ENCODE measurements at places on chromosomes 4 and X.

GRCh38 chr4:4969298-4969697 lies 50.0 kb downstream of the CYTL1 start:
- no peak for DNase-seq

GRCh38 chr4:143335979-143336780 lies 496 bp upstream of the GAB1 start:
- DNase-seq = no peak

GRCh38 chrX:132369617-132370326 lies 119.1 kb downstream of the MBNL3 start:
- no peak for DNase-seq

DNA sequence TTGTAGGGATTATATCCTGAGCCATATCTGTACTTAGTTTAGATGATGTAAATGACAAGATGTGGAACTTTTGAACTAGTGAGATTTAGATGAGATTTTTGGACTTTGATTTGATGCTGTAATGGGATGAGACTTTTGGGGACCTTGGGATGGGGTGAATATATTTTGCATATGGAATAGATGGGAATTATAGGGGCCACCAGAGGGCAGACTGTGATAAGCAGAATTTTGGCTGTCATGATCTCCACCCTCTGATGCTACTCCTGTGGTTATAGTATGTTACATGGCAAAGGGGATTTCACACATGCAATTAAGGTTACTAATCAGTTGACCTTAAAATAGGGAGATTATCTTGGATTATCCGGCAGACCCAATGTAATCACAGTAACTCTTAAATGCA lies 214.0 kb upstream of the NHS start:
- DNase-seq = no peak

DNA sequence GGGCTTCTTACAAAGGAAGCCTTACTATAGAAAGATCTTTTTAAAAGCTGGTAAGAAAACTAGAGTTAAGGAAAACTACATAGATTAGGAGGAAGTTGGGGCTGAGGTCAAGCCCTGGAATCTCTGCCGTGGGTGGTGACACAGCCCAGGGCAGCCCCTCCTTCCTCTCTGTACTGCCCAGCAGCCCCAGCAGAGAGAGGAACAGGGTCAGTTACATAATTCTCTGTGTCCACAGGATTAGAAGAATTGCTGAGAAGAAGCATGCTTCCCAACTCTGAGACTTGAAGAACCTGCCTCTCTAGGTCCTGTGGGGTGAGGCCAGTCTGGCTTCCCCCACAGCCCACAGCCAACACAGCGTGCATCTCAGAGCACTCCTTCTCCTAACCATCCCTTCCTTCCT lies 9.2 kb upstream of the ABLIM2 start:
- DNase-seq = no peak

DNA sequence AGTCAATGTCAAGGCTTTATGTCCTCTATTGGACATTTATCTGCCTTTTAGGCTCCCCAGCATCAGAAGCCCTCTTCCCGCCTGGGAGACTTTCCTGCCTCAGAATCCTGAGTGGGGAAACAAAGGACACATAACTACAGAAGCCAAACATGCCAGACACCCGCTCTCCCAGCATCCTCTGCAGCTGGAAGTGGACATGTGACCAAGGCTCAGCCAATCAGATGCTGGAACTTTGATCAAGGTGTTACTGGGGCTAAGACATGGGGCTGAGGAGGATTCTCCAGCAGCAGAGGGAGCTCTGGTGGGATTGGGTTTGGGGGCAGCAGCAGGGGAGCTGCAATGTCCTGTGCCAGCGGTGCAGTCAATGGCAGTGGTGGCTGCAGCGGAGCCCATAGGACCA lies 19.5 kb downstream of the SLC2A9 start:
- DNase-seq = no peak

- no peak for DNase-seq
Measured at GRCh38 chrX:2502668-2503519, 2.1 kb upstream of the DHRSX start.

DNA sequence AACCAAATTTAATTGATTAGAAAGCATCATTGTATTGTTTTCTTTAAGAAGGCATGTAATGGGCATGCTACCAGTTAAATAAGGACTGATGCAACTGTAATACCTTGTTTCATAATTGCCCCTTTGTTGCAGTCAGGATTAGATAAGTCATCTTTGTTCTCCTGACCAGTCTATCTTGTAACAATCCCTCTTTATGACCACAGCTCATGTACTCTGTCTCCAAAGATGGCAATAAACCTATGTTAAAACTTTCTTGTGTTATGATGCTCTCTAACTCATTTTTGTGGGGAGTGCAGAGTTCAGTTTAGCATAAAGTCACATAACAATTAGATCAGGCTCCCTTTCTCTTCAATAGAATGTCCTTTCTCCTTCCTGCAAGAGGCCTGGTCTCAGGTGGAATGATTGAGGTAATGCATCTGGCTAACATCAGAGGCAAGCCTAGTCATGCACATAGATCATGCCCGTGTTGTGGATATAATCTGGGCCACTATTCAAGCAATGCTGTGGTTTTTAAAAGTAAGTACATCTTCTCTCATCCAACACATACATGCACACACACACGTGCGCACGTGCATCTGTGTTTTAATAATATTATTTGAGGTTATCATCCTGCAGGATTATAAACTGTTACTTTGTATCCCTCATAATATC lies 45.6 kb downstream of the TMEM154 start:
- DNase-seq = no peak

DNA sequence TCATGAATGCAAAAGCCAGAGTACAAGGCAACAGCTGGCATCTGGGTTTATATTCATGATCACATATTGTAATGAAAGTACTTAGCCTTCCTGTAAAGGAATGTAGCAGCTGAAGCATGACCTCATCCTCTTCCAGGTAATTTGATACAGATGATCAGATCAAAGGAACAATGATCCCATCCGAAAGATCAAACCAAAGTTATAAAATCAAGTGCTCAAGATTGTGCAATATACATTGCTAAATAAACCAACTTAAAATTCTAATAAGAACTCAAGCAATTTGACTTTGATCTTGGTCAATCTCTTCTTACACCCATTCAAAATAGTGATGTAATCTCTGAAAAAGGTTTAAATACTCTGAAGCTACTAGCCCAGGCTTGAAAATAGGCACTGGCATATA lies 113.1 kb upstream of the INPP4B start:
- no peak for DNase-seq

DNA sequence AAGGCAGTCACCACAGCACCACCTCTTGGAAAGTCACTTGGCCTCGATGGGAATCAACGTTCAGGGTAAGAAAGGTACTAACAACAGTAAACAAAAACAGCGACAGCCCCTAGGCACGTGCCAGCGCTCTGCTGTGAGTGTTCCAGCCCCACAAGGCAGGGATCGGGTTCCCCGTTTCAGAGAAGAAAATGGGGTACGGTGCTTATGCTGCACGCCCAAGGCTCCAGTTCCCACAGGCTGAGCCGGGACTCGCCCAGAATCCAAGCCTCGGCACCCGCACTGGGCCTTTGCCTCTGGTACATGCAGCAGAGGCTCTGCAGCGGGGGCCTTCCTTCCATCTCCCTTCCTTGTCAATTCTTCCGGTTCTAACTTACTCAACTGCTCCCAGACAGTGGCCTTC lies 37.3 kb downstream of the WDR1 start:
- DNase-seq = no peak

GRCh38 chr4:38089961-38090360 lies 129.8 kb downstream of the PTTG2 start:
- DNase-seq = no peak

DNA sequence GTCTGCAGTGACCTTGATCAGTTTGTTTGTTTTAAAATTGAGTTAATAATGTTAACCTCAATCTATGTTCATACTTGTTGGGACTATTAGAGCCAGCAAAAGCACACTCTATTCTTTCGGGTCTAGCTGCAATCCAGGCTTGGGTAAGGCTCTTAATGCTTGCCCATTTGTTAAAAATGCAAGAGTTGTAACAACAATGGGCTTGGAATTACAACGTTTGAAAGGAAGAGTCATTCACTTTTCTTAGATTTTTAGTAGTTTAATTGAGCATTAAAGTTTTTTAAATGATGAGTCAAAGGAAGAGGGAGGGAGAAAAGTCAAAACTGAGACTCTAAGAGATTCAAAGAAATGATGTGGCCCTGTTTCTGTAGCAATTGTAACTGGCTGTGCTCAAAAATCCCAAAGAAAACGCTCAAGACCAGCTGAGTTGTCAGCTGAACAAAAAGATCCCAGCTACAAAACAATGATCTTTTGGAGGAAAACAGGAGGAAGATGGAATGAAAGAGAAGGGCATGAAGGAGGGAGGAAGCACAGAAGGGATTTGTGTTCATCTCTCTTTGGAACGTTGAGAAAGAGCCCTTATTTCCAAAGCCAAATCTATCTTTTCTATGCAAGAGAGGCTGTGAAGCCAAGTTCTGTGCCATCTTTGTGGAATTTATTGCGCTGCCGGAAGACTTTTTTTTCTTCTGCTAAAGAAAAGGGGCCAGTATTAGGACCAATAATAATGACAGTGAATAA lies 5.5 kb downstream of the SCD5 start:
- no peak for DNase-seq

DNA sequence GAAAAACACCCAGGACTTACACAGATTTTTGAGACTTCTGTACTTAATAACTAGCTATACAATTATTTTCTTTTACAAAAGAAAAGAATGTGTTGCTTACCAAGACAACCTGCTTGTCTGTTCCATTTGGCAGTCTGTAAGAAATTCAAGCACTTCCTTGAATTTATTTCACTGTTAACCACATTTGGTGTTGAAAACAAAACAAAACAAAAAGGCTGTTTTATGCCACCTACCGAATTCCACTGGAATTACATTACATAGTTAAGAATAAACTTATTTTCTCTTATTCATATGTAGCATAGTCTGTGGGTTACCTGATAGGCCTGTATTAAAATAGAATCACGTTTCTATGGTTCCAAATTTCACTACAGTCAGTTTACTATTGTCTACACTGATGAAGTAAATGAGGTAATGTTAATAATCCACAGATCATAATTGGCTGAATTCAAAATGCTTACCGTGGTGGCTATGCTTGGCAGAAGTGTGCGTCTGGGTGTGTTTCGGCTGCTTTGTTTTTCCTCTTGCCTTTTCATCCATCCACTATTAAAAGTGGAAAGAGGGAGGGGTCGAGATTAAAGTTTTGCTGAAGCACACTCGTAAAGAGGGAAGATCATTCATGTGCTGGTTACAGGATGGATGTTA lies at the start of gene TLR1:
TSS of gene TLR1 (minus strand) at position 138 of the 642 bp plus-strand sequence. CDS start 5,960 bp downstream, outside the sequence.
- DNase-seq = no peak

DNA sequence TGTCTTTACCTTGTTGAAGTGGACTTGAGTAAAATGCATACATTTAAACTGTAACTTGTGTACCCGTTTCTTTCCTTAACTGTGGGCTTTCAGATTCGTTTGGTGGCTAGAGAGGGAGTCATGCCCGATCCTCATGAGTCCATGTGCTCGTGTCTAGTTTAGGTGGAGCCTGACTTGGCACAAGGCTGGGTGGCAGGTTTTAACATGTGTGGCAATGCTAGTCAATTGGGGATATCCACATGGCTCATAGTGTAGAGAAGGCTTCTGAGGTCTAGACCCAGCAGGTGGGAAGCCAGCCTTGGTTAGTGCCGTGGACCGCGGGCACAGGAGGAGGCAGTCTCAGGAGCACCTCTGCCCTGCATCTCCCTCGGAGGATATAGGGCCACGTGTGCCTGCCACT lies 48.5 kb upstream of the CLCN4 start:
- no peak for DNase-seq

- no peak for DNase-seq
Measured at GRCh38 chrX:133633162-133633561, 217.9 kb upstream of the GPC4 start.

- no peak for DNase-seq
Measured at GRCh38 chr4:20318001-20318908, 66.5 kb downstream of the SLIT2 start.

- no peak for DNase-seq
Measured at GRCh38 chrX:42023122-42023521, 99.8 kb upstream of the CASK start.

GRCh38 chr4:79241846-79242245 lies 84.0 kb downstream of the NAA11 start:
- no peak for DNase-seq

GRCh38 chr4:166965562-166965961 lies 268.7 kb downstream of the SPOCK3 start:
- DNase-seq = no peak

DNA sequence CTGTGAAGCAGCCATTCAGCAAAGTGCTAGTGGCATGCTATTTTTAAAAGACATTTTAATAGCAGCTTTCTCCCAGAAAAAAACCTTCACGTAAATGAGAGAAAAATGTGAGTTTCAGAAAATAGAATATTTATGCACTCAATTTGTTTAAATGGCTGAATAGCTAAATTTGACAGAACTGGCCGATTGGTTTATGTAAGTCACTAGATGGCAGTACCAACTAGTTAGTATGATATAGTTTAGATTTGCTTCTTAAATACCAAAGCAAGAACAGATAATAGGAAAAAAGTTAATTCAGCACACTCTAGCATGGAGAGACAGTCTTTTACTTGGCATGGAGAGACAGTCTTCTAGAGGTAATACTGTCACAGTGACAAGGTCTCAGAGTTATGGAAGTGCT lies 250.1 kb downstream of the SNCA start:
- DNase-seq = no peak

DNA sequence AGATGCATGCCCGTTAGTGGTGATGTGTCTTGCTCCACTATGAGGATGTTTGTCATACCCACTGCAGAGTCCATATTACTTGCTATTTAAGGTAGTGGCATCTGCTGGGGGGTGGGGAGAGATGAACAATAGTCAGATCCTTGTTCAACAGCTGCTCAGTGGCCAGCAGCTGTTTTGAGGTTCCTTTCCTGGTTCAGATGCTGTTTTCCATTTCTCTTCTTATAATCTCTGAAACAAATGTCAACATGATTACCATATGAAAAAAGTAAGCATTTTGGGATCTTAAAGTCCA lies 1567.9 kb upstream of the TENM3 start:
- DNase-seq = no peak

- DNase-seq = no peak
Measured at GRCh38 chr4:174629265-174629664, 107.0 kb upstream of the HPGD start.

DNA sequence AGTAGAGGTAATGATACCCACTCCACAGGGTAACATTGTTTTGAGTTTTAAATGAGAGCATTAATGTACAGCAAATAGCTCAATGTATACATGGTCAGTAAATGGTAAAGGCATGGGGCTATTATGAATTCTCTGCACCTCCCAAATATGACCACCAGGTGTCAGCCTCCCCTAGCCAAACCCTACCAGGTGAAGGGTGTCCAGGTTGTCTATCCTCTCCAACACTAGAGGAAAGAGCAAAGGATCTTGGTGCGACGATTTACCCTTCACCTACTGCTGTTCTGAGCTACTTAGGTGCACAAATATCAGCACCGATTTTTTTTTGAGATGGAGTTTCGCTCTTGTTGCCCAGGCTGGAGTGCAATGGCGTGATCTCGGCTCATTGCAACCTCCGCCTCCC lies 26.5 kb upstream of the XIAP start:
- DNase-seq = peak; percentile 1

GRCh38 chrX:119729408-119730201 lies 28.8 kb upstream of the SOWAHD start:
- peak; percentile 59 for DNase-seq

GRCh38 chrX:118459494-118459893 lies 36.1 kb upstream of the DOCK11 start:
- DNase-seq = no peak

Data from activated naive CD4-positive, alpha-beta T cell (primary cell).